ENCODE measurements at places on chromosomes 4 and X.
A peak's percentile ranks its signal among the peaks of the same experiment; 100 is the strongest.

DNA sequence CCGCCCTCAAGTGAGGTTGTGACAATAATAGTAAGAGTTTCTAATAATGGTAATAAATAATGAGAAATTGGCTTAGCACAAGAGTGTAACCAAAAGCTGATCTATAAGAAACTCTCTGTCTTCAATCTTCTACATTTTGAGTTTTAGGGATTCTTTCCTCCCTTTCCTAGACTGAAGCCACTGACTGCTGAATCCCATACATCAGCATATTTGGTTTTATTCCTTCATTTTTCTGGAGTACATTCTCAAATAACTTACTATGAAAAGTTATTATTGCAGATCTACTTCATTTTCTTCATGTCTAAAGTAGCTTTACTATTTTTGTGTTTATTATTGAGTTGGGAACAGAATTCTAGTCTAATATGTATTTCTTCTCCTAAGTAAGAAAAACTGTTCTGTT is 49.9 kb upstream of the ADAD1 start:
- DNase-seq, result no peak

DNA sequence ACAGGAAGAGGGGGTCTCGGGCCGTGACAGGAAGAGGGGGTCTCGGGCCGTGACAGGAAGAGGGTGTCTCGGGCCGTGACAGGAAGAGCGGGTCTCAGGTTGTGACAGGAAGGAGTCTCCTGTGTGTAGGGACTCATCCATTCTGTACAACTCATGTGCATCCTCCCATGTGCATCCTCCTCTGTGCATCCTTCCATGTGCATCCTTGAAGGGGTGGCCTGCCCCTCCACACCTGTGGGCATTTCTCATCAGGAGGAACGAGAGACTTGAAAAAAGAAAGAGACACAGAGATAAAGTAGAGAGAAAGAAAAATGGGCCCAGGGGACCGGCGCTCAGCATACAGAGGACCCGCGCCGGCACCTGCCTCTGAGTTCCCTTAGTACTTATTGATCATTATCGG is 30.2 kb upstream of the PLCXD1 start:
- no peak for DNase-seq

DNA sequence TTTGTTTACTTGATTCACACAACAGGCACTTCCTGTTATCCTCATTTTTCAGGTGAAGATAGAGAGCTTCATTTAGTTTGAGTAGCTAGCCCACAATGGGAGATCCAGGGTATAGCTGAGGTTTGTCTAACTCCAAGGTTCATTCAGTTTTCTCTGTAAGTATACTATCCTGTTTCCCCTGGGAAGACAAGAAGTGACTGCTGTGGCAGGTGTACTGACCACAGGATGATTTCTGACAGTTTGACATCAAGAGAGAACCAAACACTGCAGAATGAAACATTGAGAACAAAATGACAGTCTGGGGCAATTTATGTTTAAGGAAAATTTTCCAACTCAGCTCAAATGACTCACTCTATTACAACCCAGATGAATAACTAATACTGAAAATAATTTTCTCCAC is 958.0 kb downstream of the STPG2 start:
- no peak for DNase-seq

GRCh38 chr4:141570290-141570689 is 66.1 kb upstream of the IL15 start:
- DNase-seq, result no peak

DNA sequence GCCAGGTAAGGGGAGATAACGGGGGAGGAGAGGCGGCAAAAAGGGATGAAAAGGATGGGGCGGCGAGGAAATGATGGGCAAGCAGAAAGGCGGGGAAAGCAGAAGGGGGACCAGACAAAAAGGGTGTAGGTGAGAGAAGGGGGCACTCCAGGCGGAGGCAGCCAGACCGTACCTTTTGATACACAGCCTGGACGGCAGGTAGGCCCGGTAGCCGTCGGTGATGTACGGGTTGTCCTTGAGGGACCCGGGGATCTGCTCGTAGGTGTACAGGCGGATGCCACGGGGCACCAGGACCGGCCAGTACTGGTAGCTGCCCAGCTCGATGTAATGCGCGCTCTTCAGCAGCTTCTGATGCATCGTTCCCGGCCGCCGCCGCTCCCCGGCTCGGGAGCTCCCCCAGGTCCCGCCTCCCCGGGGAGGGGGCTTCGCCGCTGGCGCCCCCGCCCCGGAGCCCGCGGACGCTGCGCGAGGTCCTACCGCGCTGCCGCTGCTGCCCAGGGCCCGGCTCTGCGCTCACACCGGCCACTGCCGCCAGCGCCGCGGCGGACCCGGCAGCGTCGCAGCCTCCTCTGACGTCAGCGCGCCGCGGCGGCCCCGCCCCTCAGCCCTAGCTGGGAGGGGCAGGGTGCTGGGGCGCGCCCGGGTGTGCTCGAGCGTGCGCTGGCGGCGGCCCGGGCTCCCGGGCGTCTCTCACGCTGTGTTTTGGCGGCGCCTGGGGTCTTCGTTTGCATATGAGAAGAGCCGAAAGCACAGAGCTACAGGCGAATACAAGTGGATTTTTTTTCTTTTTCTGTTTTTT is at the start of gene PAQR3:
TSS of gene PAQR3 (minus strand) at position 571 of the 799 bp plus-strand sequence. CDS start at position 357, 214 bp downstream.
- DNase-seq, result no peak

DNA sequence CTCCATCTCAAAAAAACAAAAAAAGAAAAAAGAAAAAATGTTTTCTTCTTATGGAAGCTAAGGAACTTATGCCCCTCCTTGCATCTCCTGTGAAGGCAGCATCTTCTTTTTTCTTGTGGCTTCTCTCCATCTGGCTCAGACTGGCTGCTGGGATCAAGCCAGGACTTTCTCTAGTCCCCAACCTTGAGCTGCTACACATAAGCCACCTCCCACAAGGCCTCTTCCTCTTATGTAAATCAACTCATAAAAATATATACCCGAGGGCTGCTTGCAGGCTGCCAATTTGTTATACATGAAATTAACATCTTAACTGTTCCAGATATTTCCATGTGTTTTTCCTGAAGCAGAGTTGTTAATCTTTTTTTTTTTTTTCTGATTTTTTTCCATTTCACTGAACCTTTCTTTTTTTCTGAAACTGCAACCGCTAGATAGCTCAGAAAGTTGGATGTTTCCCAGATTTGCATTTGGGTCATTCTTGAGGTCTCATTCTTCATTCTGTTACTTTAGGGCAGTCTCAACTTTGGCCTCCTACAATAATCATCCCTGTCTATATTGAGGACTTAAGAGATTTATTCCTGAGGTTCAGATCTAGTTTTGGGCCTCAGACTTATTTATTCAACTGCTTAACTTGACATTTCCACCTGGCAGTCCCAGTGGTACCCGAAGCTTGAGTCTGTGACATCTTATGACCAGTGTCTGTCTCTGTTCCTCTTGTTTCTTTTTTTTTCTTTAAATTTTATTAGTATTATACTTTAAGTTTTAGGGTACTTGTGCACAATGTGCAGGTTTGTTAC is 10.3 kb downstream of the SNX25 start:
- no peak for DNase-seq

DNA sequence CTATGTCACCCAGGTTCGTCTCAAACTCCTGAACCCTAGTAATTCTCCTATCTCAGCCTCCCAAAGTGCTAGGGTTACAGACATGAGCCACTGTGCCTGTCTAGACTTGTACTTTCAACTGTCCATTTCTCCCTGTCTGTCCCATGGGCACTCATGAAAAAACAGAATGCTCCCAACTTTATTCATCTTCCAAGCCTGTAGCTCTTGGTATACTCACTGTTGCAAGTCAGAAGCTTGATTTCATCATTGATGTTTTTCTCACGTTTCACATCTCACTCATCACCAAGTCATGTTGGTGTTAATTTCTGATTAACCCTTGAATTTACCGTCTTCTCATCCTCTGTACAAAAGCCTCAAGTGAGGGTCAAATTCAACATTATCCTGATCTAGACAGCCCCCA is 7.3 kb upstream of the SRP72 start:
- DNase-seq, result no peak

DNA sequence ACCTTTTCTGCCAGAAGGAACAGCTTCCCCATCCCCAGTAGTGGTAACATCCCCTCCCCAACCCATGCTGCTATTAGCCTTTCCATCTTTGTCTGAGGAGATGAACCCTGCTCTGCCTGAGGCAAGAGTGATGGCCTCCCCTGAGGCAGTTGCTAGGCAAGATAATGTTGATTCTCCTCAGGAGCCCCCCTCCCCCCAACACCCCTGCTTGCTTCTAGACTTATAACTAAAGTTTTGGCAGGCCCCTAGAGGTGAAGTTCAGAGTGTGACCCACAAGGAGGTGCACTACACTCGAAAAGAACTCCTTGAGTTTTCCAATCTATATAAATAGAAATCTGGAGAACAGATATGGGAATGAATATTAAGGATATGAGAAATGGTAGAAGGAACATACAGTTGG is 962.5 kb downstream of the ADGRL3 start:
- no peak for DNase-seq

DNA sequence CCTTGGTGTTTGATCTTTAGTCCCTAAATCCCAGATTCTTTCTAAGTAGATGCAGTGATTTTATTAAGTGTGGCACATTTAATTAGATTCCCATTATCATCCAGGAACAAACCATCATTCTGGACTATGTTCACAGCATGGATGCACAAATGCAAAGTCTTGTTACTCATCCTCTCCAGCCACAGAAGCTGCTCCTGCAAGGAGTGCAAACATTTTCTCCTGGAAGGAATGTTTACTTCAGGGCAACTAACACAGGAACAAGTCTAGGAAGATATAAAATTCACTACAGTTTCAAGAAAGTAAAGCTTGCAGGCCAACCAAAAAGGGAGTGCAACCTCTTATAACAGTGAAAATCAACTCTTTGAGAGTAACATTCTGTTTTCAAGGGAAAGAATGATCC is 106.0 kb downstream of the IQCM start:
- no peak for DNase-seq

GRCh38 chr4:53194727-53195126 is 171.1 kb downstream of the SCFD2 start:
- no peak for DNase-seq

GRCh38 chr4:128837198-128837597 is 27.7 kb downstream of the JADE1 start:
- DNase-seq, result no peak

DNA sequence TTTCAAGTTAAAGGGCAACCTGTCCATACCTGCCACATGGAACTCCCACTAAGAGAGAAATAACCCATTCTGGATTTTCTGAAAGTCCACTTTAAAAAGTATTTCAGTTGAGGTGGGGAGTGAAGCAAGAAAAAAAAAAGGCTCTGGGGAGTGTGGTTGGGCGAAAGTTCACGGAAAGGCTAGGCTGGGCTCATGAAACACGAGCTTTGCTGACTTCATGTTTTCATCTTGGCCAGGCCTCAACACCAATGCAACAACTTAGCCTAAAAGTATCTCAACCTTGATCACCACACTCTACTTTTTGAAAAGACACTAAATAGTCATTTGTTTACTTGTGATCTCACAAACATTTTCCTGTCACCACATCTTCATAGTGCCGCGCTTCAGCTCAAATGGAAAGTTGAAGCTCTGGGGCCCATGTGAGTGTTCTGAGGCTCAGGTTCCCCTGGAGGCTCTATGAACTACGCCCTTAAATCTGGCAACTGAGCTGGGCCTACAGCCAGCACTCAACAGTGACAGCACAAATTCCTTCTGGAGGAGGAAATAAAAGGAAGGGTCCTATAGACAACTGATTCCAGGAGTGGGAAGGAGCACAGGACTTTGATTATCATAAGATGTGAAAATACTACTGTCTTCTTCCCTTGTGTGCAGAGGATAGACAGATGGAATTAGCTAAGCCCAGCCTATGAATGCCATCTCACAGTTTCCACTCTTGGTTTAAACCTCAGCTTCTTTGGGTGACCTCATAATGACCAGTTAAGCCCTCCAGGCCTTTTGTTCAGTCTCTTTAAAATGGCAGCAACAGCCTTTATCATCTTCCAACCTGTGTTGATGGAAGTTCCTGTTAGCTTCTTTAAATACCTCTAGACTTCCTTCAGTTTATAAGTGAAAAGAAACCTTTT is 5.1 kb downstream of the CD40LG start:
- DNase-seq, result no peak

DNA sequence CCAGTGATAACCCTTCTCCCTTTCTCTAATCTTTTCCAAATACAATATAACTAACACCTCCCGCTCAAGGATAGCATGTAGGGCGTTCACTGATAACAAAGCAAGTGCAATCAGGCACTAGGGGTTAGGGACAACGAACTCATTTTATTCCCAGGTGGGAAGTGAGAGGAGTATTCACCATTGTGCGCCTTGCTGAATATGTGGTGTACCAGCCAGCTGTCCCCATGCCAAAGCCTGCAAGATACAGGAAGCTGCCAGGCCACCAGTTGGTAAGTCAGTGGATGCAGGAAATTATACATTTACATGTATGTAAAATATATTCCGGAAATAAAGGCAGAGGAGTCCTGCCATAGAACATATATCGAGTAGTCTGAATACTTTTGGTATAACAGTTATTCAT is 6.3 kb upstream of the HPRT1 start:
- DNase-seq, result no peak

DNA sequence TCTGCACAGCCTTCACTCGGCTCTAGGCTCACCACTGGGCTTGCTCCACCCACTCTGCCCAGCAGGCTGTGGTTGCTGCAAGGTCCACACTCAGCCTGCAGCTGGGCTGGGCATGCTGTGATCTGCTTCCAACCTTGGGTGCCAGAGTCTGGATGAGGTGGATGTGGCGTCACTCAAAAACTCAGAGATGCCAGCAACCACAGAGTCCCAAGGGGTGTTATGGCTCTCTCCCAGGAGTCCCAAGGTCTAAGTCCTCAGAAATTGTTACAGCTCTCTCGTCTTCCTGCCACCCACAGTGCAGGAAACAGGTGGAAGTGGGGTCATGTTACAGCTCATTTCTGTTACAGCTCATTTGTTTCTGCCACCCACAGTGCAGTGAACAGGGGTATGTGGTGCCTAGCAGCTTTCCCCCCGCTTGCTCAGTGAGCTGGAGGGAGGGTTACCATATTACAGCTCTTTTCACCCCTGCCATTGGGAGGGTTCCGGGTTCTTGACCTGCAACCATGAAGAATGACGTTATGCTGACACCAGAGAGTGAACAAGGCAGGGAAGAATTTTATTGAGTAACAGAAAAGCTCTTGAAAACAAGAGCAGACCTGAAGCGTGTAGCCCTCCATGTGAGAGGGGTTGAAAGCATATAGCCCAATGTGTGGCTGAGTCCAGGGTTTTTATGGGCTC is 893.9 kb downstream of the PCDH7 start:
- peak; percentile 2 for DNase-seq

GRCh38 chr4:151015459-151016347 is 619 bp upstream of the LRBA start:
- DNase-seq, result no peak

GRCh38 chrX:115344885-115345614 is 55.5 kb downstream of the LUZP4 start:
- peak; percentile 91 for DNase-seq

GRCh38 chr4:159498446-159499115 is 395.7 kb downstream of the RAPGEF2 start:
- no peak for DNase-seq
